ENCODE measurements at places on chromosomes 7 and 10.

DNA sequence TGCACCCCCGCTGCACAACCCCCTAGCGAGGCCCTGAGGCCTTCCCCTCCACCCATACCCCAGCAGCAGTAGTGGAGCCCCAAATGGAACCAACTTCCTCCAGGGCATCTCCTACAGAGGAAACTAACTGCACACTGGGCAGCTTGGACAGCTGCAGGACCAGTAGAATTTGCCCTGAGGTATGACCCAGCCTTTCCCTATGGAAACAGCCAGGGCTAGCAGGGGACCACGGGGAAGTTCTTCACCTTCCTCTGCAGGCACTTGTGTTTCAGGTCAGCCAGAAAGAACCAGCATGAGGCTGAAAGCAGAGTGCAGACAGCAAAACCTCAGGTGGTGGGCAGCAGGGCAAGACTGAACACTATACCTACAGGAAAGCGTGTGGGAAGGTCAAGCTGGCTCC, 5.7 kb upstream of the EEPD1 start:
- DNase-seq, result no peak

DNA sequence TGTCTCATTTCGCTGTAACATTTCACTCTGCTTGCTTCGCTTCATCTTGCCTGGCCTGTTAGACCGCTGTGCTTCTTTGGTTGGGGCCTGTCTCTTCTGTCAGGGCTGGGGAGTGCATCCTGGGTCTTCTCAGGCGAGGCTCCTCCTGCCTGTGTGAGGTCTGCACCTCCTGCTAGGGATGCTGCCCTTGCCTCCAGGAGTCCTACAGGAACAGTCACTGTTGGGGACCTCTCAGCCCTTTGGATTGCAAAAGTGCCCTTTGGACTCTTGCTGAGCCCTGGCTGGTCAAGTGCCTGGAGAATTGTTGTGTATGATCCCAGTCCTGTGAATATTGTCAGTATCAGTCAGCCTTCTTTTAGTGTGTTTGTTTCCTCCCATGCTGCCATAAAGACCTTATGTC, 84.1 kb downstream of the MDFIC start:
- no peak for DNase-seq

DNA sequence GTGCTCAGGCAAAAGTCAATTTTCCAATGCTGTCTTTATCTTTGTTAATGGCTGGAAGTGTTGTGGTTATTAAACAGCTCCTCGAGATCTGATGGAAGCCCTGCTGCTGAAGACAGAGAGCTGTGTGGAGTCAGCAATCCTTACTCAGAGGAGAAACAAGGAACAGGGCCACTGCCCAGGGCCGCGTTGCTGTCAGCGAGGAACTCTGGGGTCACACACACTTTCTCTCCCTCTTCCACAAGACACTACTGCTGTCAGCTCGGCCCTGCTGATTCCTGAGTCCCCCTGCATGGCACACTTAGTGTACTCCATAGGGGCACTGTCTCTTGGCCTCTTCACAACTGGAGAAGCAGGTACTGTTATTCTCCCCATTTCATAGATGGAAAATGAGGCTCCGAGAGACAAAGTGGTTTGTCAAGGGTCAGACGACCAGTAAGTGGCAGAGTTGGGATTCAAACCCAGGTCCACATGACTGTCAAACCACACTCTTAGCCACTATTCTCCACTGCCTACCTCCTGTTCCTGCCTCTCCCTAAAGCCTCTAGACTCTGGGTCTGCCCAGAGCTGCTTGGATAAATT, 29.3 kb upstream of the PDCD4 start:
- no peak for DNase-seq

GRCh38 chr10:102601639-102602038, 42.6 kb upstream of the TRIM8 start:
- DNase-seq, result no peak

DNA sequence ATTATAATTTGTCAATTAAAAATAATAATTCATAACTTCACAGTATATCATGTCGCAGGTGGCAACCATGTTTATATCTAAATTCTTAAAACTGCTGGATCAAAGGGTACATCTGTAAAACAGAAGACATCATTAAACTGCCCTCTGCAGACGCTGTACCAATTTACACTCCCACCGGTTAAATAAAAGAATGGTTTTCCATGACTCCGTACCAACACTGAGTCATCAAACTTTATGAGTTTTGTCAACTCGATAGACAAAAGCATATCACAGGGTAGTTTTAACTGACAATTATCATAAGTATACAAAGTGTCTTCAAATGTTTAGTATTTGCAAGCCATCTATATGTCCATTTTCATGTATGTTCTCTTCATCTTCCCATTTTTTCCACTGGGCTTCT, 5.7 kb upstream of the GSTK1 start:
- no peak for DNase-seq

DNA sequence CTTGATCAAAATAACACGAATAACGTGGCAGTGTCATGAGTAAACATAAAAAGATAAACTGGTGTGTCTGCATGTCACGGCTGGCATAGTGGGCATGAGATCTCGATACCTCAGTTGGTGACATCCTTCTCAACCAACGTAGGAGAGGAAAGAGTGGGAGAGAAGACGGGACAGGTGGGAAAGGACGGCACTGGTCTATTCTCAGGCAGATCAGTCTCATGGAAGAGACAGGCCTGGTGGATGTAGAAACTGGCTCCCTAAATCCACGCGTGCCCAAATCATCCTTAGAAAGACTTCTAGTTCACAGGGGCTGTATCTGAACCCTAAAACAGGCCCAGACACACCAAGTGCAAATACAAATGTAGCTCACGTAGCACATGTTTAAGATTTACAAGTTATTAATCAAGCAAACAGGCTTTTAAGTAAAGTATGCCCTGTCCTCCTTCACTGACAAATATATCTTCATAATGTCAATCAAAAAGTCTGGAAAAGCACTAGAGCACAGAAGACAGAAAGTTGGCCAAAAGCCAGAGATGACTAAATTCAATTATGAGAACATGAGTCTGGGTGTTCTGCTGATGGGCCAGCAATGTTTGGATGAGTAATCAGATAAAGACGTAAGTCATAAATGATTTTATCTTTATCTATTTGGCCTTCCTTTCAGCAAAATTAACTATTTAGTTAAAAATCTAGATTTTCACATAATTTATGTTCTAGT, 56.3 kb downstream of the SFMBT2 start:
- DNase-seq, result no peak

Data from NCI-H2227 treated with DMSO at 0.1 percent for 48 hours (cell line).